T-helper 2 cell (primary cell): ENCODE measurements at places on chromosomes 16 and 17.

DNA sequence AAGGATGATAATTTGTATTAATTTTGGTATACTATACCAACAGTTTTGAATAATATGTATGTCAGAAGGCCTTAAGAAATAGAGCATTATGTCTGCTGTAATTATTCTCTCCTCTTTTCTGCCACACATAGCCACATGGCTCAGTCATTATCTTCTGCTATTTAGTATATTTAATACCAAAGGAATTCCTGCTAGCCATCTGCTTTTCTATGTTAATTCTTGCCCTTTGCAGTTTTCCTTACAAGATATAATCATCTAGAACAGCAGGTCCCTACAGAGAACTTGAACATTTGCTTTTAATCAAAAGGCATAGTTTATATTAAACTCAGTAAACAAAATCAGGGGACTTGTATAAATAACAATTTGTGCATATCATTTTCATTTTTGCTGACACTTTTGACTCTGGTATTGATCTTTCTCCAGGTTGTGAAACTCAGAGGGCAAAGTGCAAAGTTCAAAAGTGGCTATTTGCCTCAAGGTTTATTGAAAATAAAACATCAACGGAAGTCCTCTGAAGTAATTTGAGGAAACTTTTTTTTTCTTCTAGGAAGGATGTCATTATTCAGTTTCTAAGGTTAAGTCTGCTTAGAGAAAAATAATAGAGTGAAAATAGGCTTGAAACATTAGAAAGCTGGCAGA, 702.0 kb downstream of the KCNJ2 start:
- DNase-seq, result no peak

GRCh38 chr16:84275585-84276151, 19.0 kb upstream of the WFDC1 start:
- no peak for DNase-seq

- DNase-seq, result no peak
Measured at GRCh38 chr17:34654881-34655276, 75.5 kb downstream of the TMEM132E start.

DNA sequence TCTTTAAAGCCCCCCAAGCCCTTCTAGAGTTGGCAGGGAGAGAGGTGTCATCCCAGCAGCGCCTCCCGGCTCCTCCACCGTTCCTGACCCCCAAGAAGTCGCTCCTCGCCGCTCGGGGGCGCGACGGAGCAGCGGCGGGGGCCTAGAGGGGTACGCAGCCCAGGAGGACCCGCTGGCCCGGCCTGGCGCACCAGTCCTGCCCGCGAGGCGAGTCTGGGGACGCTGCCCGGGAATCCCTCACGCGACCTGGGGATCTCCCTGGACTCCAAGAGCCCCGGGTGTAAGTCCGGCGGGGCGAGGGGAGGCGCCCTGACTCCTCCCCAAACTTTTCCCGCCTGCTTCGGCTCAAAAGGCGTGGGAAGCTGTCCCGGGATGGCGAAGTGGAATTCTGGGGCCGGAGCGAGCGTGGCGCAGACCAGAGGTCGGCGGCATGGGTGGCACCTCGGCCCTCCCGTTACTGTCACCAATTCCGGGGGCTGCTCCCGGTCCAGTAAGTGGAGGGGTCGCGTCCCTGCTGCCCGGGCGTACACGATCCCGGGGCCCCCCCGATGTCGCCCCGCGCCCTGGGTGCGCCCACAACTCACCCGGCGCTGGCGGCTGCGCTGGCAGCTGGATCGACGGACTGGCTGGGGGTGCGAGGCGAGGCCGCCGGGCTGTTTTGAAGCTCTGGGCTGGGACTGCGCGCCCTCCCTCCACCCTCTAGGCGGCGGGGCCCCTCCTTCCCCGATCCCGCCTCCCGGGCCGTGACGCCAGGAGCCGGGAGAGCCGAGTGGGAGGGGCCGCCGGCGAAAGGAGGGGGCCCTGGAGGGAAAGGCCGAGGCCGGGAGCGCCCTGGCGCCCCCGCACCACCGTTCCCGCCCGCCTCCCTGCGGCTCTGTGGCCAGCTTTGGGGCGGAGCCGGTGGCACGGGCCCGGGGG, at the start of gene EMP2:
Gene EMP2 (minus strand): TSS at position 634 of the 918 bp plus-strand sequence. CDS start 32,981 bp downstream, outside the sequence.
- DNase-seq, result no peak
